ENCODE measurements at places on chromosomes 4 and X.

GRCh38 chr4:7906171-7906701 is 33.4 kb downstream of the AFAP1 start:
- no peak for DNase-seq

DNA sequence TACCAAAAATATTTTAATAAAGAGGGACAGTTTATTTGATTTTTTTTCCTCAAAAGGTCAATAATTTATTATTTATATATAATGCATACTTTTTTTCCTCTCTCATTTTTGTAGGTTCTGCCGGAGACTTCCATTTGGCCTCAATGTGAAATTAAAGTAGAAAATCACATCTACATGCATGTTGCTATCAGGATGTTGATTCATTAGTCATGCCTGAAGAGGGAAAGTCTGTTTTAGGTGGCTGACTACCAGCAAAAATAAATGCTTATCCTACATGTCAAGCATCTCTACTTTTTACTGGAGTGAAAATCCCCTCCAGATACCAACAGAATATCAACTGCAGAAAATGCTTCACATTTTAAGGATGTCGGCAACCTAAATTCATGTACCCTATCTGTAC is 41.5 kb downstream of the KIAA0232 start:
- DNase-seq: no peak

DNA sequence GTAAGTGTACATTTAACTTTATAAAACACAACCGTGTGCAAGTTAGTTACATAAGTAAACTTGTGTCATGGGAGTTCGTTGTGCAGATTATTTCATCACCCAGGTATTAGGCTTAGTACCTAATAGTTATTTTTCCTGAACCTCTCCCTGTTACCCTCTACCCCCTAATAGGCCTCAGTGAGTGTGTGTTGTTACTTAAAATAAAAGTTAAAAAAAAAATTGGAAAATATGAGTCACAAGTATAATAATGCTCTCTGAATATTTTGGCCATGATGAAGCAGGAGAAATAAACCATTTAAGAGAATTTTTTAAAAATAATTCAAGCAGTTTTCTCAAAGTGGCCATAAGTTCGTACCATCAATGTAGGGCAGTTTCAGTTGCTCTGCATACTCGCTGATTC is 105.1 kb upstream of the GRID2 start:
- DNase-seq: no peak

DNA sequence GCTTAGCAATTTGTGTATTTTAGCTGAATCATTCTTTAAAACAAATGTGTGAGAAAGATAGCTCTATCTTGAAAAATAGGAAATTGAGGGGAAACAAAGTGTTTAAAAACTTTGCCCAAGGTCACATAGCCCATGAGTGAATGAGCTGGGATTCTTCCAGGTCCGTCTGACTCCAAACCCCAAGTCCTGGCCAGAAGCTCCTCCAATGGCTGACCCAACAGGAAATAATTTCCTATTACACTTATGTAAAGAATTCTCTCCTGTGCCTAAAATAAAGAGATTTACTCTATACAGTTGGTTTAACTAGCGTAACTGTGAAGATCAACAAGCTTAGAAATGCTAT is 287.6 kb downstream of the ARHGAP24 start:
- no peak for DNase-seq

DNA sequence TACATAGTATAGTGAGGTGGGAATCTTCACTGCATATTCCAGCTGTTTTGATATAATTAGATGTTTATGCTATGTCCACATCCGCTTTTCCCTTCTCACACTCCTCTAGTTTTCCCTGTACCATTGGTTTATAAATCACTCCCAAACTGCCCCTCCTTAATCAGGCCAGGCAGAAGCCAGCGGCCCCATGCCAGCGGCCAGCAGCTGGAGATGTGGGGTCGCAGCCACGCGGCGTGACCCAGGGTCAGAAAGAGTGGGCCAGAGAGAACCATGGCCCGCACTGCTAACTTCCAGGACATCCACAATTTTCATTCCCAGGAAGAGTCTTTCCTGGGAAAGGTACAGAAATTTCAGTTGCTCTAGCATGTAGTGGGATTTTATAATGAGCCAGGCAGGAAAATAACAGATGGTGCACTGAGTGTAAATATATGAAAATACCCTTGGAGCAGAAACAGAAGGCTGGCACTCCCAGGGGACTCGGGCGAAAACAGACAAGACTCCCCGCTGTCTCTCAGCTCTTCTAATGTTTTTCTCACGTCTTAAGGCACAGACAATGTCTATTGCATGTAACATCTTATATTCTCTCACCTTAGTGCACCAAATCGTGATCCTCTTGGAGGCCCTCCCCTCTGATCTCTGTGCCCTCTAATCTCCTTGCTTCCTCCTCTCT is 145.9 kb upstream of the ZFP42 start:
- no peak for DNase-seq

DNA sequence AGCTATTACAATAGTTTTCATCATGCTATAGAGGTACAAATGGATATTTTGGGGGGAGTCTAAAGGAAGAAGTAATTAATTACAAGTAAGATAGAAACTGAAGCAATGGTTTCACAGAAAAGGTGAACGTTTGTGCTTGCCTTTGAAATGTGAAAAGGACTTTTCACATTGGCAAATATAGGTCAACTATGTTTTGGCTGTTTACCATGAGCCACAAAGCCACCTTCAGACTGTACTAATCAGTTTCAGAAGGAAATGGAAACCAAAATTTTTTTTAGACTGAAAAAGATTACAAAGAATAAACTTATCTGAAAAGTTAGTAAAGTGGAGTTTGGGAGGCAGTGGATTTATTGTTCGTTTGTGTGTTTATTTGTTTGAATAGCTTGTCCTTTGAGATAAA is 32.1 kb downstream of the SYTL5 start:
- no peak for DNase-seq

GRCh38 chrX:17848545-17849265 is 12.4 kb downstream of the RAI2 start:
- DNase-seq: no peak

DNA sequence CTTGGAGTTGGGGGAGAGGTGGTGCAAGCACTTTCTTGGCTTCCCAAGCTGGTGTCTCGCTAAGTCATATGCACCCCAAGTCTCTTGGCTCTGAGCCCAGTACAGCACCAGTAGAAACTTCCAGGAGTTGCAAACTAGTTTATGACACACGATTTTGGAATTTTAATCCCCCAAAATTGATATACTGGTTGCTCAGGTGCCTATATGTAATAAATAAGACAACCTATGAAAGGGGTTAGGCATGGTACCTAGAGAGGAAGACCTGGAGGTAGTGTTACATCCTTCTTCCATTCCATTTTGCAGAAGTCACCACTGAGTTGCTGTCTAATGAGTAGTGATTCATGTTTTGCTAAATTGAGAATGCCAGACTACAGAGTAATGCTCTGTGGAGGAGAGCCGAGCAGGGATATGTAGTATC is 4.3 kb upstream of the SLC4A4 start:
- no peak for DNase-seq

DNA sequence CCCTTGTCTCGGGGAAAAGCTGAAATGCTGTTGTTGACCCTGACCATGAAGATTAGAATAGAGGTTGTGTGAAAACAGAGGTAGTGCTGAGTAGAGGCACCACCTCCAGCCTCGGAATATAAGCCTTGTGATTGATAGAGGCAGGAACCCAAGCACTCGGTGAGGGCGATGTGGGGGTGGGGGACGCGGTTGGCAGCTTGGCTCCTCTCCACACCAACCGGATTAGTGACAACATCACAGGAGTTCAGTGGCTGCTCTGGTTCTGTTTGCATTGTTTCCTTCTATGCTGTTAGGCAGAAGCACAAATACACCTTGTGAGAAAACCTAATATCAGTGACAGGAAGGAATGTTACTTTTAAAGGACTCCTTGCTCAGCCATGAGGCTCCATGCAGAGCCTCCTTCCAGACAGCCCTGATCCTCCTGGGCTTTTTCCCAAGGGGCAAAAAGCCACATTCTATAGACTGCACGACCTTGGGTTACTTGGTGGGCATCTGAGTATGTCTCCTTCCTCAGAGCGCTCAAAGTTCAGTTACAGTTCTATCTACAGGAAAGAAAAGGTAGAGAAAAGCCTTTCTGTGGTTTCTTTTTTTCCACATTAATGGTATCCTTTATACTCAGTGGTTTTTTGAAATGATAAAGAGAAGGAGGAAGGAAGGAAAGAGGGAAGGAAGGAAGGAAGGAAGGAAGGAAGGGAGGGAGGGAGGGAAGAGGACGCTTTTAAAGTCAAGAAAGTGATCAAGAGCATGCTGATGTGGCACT is 150.4 kb upstream of the NOCT start:
- no peak for DNase-seq

DNA sequence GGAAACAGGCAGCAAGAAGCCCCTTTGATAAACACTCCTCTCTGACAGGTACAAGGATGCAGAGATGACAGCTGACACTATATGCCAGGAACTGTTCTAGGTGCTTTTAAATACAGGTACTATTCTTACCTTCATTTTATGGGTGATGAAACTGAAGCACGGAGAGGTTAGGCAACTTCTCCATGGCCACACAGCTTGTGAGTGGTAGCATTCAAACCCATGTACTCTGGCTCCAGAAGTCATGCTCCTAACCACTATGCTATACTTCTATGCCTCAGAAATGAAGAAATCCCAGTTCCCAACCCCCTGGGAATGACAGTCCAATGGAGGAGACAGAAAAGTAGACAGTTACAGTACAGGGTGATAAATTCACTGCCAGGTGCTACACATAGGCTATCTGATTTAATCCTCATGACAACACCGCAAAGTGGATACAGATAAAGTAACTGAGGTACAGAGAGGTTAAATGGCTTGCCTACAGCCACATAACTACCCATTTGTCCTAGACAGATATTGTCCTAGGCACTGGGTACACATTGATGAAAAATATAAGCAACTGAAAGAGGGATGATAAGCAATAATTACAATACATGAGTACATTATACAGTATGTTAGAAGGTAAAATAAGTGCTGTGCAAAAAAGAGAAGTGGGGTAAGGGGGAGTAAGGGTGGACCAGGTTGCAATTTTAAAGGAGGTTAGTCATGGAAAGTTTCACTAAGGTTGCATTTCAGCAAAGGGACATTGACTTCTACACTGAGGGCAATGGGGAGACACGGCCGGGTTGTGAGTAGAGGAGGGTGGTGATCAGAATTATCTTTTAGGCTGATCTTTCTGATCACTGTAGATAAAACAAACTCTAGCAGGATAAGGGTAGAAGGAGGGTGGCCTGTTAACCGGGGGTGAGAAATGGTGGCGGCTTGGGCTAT is 1.6 kb upstream of the F8 start:
- DNase-seq: no peak

DNA sequence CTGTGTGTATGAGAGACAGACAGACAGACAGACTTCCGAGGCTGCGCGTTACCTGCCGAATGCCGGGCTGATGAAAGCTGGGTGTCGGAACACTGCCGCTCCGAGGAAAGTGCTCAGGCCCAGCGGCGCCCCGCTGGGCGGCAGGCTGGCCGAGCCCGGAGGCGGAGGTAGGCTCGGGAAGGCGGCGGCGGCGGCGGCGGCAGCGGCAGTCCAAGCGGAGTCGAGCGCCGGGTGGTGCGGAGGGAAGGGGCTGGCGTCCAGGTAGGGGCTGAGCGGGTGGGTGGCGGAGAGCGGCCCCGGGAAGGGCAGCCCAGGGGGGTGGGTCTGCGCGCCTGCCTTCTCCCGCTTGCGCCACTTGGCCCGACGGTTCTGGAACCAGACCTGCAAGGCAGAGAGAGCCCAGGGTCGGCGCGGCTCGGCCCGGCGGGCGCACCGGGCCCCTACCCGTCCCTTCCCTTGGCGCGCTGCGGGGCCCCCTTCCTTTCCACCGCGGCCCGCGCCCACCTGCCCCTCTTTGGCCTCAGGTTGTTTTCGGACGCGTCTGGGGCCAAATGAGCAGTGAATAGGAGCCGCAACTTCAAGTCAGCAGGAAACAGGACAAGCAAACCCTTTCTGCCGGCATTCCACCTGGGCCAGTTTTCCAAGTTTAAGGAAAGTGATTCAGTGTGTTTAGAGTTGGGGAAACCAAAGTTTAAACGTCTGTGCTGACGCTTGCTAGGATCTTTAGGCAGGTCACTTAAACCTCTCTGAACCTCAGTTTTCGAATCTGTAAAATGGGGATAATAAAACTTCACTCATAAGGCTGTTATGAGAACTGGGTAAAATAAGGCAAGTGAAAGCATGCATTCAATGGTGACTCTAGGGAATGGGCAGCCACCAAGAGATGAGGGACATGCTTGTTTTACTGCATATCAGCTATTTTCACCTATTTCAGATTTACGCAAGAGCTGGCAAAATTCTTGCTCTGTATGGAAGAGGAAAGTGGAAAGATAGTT is 8.4 kb downstream of the ARX start:
- DNase-seq: no peak

DNA sequence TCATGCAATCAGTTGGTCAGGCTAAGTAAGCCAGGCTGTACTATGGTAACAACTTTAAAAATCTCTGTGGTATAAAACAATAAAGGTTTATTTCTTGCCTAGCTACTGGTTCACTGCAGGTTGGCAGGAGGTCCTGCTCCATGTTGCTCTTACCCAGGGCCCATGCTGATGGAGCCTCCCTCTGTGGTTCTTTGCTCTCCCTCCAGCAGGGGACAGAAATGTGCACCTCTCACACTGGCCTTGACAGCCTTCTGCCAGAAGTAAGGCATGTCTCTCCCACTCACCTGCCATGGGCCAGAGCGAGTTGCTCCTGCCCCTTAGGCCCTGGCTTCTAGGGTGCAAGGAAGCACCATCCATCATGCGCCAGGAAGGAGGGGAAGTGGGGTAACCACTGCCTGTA is 31.1 kb downstream of the CLDN22 start:
- DNase-seq: no peak

DNA sequence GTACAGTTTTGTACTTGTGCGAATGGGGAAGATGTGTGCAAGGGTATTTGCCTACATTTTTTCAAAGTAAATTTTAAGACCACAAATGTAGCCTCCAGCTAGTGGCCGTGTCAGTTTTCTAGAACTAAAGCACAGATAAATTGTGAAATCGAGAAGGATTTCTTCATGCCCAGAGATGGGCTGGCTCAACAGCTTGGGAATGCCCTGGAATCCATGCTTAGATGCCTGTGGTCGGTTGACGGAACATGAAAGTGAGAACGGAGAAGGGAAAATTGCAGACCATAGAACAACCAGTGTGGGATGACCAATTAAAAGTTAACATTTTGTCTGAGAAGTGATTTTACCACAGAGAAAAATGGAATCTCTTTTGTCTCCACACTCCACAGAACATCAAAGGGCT is 73.2 kb upstream of the VCX2 start:
- DNase-seq: no peak

DNA sequence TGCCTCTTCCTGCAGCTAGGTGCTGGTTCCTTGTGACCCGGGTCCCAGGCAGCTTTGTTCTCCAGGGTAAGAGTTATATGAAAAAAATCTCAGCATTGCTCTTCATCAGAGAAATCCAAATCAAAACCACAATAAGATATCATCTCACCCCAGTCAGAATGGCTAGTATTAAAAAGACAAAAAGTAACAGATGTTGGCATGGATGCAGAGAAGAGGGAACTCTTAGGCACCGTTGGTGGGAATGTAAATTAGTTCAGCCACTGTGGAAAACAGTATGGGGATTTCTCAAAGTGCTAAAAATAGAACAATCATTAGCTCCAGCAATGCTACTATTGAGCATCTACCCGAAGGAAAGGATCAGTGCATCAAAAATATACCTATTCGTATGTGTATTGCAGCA is 61.5 kb downstream of the SORCS2 start:
- no peak for DNase-seq
